ENCODE measurements at places on chromosomes 16 and 17.

- no peak for DNase-seq
Observed at GRCh38 chr16:57997528-57998265, 2.8 kb downstream of the ZNF319 start.

DNA sequence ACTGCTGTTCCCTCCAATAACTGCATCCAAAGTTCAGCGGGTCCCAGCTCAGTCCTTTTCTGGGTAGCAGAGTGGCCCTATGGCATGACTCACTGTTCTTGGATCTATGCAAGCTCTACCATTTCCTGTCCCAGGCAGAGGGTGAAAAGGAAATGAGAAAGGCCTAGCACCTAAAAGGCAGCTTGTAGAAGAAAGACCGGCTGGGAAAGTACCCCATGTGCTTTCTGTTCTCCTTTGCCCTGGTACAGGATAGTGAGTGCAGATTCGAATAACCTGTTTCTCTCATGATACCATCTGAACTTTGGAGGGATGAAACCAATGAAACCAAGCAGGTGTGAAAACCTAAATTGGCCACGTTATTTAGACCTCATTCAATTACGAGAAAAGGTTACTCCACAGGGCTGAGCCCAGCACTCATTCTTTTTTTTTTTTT is 12.7 kb upstream of the HASPIN start:
- no peak for DNase-seq

GRCh38 chr16:81694494-81695280 is 84.4 kb upstream of the PLCG2 start:
- no peak for DNase-seq

DNA sequence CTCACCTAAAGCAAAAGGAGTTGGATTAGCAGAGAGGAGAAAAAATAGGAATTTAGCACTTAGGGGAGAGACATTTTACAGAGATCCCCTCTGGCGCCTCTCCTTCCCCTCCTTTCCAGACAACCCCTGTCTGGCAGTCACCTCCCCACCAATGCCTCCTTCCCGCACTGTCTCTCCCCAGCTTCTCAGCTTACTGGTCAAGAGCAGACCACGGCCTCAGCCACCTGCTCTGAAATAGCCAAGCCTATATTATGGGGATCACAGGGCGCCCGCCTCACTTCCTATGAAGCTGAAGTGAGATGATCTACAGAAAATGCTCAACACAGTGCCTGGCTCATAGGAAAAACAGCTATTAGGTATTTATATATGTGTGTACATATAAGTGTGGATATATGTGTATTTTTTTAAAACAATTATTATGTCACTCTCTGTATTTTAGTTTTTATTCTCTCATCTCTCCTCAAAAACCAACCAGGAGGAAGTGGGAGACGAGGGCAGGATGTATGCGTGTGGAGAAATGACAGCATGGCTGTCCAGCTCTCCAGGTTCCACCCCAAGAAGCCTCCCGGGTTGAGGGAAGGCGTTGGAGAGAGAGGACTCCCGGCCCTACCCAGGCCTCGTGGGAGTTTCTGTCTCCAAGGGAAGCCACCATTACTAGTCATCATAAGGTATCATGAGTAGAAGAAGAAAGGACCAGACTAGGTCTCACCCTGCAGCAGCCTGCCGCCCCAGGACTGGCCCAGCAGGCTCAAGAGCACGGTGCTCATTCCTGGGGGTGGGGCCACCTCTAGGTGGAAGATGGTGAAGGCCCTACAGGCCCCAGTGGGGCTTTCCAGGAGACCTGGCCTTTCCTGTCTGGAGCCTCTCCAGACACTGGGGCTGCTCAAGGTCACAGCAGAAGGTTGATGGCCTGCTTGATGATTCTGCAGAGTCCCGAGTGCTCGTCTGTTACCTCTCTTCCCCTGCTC is 27.2 kb downstream of the MAP3K14 start:
- no peak for DNase-seq

- DNase-seq = no peak
Observed at GRCh38 chr17:35082073-35082657, 18.7 kb upstream of the RFFL start.

DNA sequence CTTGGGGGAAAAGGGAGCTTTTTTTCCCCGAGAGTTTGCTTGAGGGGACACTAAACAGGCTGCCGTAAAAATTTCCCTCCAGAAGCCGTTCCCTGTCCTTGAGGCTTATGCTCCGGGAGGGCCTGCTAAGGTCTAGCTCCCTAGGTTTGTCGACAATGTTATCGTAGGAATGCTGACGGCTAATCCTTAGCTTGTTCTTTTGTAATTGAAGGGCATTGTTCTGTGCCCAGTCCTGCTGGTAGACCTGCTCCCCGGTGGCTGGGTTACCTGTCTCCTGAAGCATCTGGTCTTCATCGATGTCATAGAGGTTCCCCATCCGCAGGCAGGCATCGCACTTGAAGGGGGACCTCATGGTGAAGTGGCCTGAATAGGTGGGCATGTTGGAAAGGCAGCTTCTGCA is 418.7 kb downstream of the GRIN2A start:
- DNase-seq = no peak

DNA sequence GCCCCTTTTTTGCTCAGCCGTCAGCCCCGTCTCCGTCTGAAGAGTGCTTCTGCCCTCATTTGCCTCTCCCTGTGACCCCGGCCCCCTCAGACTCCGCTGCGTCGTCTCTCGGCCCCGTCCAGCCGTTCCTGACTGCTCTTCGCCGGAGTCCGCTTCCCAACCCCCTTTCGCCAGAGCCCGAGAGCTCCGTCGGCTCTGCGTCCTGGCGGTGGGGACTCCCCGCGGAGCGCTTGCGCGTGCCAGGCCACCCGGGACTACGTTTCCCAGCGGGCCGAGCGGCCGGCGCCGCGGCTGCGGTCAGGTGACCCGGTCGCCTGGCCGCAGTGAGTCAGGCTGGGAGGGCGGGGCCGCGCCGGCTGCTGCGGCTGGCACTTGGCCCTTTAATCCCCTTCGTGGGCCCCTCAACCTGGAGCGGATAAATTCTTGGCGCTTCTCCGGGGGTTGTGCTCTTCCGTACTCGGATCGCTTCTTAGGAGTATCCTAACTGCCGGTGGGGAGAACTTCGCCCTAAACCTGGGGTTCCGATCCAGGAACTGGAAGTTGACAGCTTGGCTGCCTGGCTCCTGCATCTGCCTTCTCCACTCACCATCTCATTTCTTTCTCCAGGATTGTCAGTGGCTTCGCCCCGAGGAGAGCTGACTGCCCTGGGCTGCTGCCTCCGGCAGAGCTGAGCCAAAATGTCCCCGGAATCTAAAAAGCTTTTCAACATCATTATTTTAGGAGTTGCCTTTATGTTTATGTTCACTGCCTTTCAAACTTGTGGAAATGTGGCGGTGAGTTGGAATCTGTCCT is at the start of gene MFSD11:
Gene MFSD11, plus strand, starts transcription at position 444 of the 792 bp plus-strand sequence. Its CDS starts 234 bp downstream, at position 678.
- peak; percentile 94 for DNase-seq

DNA sequence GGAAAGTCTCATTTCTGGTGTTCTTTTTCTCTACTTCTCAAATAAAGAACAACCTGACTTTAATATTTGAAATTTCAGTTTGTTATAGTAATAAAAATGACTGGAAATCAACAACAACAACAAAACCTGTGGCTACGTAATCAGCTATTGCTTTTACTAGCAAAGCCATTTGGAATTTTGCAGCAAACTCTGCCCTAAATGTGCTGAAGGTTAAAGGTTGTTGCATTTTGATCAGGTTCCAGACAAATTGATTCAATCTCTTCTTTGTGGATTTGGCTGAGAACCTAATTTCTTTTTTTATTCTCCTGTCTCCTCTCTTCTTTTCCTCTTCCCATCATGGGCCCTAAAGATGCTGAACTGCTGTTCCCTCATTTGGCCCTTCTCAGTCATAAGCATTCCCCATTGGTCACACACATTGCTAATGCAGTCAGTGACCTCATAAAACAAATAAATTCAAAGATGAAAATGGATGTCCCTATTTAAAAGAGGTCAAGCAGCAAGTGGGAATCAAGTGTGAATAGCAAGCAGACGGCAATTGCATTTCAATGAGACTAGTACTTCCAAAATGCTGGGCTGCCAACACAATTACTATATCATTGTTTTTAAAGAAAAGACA is 795.1 kb upstream of the CDH8 start:
- DNase-seq = no peak

GRCh38 chr17:4266550-4266949 is 2.8 kb upstream of the ANKFY1 start:
- DNase-seq = no peak

DNA sequence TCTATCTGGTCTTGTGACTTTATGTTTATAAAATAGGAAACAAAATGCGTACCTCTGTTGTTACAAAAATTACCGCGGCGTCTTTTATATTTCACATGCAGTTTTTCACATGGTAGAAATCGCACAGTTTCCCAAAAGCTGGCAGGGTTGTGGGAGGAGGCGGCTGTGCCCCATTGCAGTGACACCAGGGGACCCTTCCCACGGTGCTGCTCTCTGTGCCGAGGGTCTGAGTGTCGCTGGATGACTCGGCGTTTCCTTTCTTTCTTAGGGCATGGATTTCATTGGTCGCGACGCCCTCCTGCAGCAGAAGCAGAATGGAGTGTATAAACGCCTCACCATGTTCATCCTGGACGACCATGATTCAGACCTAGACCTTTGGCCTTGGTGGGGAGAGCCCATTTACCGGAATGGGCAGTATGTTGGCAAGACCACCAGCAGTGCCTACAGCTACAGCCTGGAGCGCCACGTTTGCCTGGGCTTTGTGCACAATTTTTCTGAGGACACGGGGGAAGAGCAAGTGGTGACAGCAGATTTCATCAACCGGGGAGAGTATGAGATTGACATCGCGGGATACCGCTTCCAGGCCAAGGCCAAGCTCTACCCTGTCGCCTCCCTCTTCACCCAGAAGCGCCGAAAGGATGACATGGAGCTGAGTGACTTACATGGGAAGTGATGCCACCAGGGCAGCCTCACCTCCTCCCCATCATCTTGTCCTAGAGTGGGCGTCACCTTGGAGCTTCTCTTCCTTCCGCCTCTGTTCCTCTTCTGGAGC is 17.2 kb upstream of the CLEC18C start:
- DNase-seq = no peak

DNA sequence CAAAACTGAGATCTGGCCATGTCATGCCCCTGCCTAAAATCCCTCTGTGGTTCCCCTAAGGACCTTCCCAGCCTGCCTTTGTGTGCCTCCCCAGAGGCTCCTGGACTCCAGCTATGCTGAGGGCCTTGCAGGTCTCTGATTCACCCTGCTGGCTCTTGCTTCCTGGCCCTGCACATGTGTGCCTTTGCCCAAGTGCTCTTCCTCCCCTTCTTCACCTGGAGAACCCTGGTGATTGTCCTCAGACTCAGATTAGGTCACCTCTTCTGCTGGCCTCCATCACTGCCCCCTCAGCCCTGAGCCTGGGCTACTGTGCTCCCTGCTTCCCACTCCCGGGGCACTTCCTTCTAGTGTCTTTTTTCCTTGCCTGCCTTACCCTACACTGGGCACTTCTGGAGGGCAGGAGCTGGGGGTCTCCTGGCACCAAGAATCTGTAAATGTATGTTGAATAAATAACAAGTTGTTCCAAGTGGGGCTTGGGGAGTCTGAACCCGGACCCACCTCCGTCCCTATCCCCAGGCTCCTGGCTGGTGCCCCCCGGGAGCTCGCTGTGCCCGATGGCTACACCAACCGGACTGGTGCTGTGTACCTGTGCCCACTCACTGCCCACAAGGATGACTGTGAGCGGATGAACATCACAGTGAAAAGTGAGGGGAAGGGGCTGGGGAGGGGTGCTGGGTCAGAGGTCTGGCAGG is 7.8 kb downstream of the ITGA3 start:
- DNase-seq = no peak

Measured in T47D (cell line).